ENCODE measurements at places on chromosomes 16 and 17. TPM values are rescaled to one million over a fixed set of nuclear protein-coding genes. Genes with fewer than 3 reads are reported as not detected.

DNA sequence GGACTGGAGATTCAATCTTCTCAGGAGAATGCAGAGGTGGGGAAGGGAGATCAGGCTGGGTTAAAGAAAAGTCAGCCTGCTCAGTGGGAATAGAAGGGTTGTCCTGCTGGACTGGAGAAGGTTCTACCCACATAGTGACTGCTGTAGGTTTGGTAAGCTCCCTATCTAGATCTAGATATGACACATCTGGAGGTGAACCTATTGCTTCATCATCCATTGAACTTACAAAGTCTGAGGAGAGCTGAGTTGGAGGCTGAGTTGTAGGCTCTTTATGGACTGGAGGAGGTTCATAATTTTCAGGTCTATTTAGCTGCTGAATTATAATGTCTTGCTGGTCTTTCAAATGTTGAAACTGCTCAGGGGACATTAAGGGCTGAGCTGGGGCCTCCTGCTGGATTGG is 46.0 kb upstream of the NF1 start:
- DNase-seq = no peak

Gene ADAD2
- 0.28 TPM for polyA plus RNA-seq

DNA sequence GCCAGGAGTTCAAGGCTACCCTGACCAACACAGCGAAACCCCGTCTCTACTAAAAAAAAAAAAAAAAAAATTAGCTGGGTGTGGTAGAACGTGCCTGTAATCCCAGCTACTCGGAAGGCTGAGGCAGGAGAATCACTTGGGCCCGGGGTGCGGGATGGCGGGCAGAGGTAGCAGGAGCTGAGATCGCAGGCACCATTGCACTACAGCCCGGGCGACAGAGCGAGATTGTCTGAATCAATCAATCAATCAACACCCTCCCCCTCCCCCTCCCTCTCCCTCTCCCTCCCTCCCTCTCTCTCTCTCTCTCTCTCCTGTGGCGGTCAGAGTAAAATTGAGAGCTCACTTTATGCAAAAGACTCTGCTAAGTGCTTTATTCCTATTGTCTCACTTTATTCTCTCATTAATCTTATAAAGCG is 1.2 kb downstream of the HSDL1 start:
- DNase-seq = no peak

GRCh38 chr17:18139949-18140348 is 31.4 kb downstream of the MYO15A start:
- no peak for DNase-seq

GRCh38 chr17:64058621-64059020 is 38.2 kb upstream of the ICAM2 start:
- DNase-seq = no peak

Data from right renal pelvis (tissue), 4 donors.